Inflammatory macrophage treated with lipopolysaccharide for 4 hours (primary cell): ENCODE measurements at places on chromosomes 7 and 10.
A peak's percentile ranks its signal among the peaks of the same experiment; 100 is the strongest.

- no peak for DNase-seq
Observed at GRCh38 chr10:124589491-124590041, 127.9 kb downstream of the LHPP start.

GRCh38 chr7:1029637-1030443 lies 14.5 kb upstream of the GPR146 start:
- DNase-seq: peak; percentile 38

DNA sequence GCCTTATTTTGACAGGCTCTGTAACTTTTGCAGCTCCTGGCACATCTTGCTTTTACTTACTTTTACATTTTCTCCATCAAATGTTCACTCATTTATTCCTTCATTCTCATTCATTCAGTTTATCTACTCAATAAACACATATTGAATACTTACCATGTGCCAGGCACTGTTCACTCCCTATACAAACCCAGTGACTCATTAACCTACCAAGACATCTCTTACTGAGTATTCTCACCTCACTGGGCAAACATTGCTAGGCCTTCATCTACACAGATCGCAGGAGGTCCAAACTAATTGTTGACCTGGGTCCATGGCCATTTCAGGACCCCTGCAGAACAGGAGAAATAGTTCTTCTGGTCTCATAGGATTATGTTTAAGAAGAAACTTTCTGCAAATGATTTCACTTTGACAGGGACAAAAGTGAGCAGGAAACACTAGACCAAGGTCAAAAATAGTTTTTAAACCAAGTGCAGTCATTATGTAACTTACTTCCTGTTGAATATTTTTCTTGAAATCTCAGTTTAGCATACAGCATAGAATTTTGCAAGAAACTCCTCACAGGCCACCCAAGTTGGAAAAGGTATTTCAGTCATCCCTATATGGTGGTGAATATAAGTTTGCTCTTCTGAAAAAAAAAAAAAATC lies 17.6 kb downstream of the SLC26A4 start:
- no peak for DNase-seq

DNA sequence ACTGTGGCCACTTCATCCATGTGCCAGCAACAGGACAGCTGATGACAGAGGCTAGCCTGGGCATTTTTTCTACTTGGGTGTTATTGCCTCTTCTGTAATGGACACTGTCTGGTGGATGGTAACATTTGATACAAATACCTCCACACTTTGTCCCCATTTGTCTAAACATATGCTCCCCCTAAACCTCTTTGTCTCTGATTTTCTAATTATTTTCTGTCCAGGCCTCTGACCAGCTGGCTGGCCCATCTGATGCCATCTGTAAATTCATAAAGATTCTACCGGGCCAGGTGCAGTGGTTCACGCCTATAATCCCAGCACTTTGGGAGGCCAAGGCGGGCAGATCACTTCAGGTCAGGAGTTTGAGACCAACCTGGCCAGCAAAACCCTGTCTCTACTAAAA lies 84.7 kb upstream of the IFRD1 start:
- no peak for DNase-seq

DNA sequence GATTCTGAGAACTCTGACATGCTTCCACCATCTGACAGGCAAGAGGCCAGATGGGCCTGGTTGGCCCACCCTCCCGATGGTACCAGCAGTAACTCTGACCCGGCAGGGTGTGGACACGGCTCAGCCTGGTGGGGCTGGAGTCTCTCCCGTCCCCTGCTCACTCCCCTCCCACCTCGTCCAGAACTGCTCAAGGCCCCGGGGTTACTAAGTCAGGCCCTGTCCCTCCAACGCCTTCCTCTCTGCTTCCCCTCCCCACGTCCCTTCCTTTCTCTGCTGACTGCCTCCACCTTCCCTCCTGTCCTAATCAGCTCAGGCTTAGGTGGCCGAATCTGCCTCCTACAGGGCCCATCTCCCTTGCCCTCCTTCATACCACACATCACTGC lies 12.5 kb downstream of the CALML5 start:
- DNase-seq: no peak

- no peak for DNase-seq
Observed at GRCh38 chr10:6695519-6695918, 115.4 kb upstream of the PRKCQ start.

GRCh38 chr10:75788394-75789205 lies 357.2 kb downstream of the LRMDA start:
- no peak for DNase-seq

DNA sequence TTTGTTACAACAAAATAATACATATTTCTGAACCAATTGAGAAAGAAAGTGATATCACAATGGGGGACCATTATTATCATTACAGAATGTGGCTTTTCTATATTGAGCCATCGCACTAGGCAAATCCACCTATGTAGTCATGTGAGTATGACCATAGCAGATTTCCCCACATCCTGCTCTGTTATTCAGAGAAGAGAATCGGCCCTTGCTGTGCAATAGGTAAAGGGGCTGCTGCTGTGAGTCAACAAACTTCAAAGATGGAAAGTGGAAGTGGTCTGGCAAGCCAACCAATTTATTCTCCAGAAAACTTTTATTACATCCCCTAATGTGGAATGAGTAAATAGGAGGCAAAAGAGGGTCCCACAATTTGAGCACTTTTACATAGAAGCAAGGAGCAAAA lies 573.4 kb downstream of the ETV1 start:
- DNase-seq: no peak

DNA sequence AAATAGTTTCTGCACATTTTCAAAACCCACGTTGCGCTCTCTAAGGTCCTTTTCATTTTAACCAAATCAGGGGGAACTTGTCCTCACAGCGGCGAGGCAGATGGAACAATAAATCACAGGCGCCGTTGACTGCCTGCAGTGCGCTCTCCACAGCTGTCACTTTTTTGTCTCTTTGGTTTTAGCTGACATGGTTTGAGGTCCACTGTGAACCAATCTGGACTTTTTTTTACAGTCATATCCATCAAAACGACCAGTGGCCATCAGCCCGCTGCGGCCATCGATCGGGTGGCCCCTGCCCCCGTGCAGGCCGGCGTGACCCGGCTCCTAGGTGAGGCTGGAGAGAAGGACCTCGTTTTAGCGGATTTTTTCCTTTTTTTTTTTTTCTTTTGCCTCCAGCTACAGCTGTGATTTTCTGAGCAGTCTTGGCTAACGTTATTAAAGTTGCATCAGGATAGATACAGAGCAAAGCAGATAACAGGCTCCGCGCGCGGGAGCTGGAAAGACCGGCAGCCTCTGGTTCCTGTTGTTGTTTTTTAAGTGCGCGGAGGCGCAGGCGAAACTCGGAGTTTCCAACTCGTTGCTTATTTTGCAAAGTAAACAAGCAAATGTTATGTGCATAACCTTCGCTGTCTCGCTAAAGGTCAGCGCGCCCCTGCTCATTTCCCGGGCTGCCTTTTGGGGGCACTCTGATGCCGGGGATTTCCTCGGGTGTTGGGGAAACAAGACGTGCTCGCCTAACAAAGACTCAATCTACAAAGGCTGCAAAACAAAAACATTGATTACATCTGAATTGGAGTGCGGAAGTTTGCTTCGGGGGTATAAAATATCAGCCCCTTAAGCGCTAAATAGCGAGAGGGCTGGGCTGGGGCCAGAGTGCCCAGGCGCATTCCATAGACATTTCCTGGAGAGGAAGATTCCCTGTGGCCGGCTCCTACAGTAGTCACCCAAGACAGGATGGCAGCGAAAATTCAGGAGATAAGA lies 414.8 kb upstream of the MKI67 start:
- DNase-seq: no peak

DNA sequence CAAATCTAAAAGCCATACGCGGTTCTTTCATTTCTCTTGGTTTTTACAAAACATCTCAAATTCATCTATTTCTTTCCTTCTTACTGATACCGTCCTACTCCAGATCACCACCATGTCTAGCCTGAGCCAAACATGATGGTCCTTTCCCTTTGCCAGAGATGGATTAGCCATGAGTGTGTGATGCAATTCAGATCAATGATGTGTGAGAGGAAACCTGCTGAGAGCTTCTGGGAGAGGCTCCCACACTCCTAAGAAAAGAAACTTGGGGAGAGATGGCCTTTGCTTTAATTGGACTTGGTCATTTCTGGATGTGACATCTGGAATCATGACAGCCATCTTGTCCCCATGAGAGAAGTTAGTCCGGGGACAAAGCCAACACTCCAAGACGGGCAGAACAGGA lies 367.2 kb downstream of the FGFR2 start:
- DNase-seq: no peak

GRCh38 chr10:71606257-71607081 lies 113.1 kb downstream of the C10orf105 start:
- no peak for DNase-seq

DNA sequence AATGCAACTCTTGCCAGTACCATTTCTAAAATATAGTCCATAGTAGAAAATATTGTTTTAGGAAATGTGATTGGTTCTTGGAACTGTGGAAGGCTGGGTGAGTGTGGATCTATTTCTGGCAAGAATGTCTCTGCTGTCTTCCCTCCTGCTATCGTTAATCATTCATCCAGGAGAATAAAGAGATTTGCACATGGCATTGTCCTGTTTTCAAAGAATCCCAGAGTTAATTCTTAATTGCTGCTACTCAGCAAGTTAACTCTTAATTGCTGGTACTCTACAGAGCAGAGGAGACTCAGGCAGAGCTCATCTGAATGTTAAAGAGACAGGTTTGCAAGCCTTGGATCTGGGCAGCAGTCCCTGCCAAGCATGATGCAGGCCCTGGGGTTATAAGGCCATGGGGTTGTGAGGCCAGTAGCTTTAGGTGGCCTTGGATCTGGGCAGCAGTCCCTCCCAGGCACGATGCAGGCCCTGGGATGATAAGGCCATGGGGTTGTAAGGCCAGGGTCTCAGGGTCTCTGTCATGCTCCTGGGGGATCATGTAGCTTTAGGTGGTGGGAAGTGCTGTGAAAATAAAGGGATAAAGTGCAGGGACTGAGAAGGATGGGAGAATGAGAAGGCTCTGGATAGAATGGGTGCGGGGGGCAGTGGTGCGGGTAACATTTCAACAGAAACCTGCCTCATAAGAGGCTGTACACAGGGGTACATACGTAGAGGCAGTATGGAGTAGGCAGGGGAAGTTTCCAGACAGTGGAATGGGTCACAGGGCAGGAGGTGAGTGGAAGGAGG lies 162.3 kb downstream of the SVIL start:
- DNase-seq: no peak

GRCh38 chr10:4645836-4646235 lies 180.2 kb upstream of the AKR1E2 start:
- DNase-seq: no peak

DNA sequence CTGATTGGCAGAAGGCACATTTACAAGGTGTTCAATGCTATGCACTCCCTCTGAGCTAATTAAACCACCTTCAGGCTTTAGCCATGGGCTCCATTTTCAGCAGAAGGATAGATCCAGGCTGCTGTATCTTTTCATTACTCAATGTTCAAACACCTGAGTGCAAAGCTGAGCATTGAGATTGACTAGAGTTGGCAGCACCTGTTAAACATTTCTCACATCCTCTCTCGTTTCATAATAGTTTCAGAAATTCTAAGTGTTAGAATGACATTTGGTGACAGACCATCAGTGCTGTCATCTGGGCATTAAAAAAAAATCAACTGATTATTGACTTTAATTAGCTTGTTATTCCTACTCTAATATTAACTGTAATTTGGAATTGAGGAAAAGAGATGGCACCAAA lies 187.1 kb upstream of the SEMA3E start:
- DNase-seq: no peak

DNA sequence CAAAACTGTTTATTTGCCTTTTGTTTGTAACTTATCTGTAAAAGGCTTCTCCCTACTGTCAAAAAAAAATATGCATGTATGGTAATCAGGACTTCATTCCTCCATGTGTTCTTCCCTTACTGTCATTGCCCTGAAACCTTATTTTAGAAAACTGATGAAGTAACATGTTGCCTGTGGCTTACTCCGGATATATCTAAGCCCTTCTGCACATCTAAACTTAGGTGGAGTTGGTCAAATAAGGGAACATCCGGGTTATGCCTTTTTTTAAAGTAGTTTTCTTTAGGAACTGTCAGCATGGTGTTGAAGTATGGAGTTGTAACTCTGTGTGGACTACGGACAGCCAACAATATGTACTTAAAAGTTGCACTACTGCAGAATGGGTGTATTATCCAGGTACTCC lies 6.2 kb downstream of the SAR1A start:
- no peak for DNase-seq

DNA sequence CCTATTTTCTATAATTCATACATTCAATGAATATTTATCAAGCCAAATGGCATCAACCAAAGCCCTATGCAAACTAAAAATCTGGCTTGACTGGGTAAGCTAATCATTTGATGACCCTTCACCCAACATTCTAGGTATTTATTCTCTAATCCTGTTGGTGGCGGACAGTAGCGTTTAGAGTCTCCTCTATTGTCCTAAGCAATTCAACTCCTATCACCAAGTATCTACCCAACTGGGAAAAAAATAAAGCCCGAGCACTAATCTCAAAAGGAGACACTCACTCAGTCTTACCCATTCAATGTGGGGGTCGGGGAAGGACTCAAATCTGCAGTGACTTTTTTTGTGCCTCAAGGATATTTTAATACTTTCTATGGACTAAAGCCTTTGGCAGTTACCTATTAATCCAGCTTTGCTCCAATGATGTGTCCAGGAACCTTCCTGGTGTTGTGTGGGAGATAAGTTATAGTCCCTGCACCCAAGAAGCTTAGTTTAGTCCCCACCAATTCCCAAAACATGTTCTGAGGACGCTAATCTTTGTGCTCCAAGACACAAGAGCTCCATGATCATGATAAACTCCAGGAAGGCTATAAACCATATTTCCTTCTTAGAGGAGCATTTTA lies 30.6 kb downstream of the DNMBP start:
- DNase-seq: no peak

GRCh38 chr7:49731836-49732235 lies 41.6 kb upstream of the VWC2 start:
- DNase-seq: no peak

GRCh38 chr10:104256335-104256961 lies 1.8 kb downstream of the GSTO1 start:
- DNase-seq: no peak

DNA sequence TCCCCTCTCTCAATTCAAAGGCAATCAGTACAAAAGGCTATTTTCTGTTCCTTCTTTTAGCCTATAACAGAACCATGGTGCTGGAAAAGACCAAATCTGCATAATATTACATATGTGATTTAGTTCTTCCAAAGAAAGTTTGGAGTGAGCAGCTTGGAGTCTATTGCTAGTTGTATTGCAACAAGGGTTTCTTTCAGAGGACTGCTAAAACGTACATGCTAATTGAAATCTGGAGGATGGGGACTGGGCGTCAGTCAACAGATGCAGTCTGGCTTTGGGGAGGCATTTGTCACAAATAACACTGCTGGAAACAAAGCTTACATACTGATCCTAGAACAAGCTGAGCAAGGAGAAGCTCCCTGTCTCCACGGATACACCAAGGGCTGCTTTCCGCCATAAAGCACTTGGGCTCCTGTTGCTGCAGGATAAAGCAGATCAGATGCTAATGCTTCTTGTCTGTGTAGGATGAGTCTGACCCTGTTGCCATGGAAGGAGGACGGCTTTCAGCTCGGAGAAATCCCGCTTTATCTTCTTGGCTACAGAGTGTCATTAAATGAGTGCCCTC lies 883.5 kb downstream of the SORCS1 start:
- no peak for DNase-seq

- no peak for DNase-seq
Observed at GRCh38 chr10:122326806-122327205, 47.7 kb upstream of the PLEKHA1 start.

GRCh38 chr7:74511345-74511744 lies 57.6 kb downstream of the GTF2IRD1 start:
- no peak for DNase-seq
